ENCODE measurements at places on chromosomes 12 and 14. TPM values are rescaled to one million over a fixed set of nuclear protein-coding genes. Genes with fewer than 3 reads are reported as not detected.

Gene RITA1
- total RNA-seq, result 17.7 TPM

Gene FZD10
- total RNA-seq, result not detected

Gene RASSF9
- total RNA-seq, result 0.85 TPM

Gene ARL1
- total RNA-seq, result 71.5 TPM

Gene SERPINA5
- total RNA-seq, result not detected

Gene PMCH
- not detected for total RNA-seq
